T-helper 9 cell (primary cell): ENCODE measurements at places on chromosomes 16 and 17.
A peak's percentile ranks its signal among the peaks of the same experiment; 100 is the strongest.

DNA sequence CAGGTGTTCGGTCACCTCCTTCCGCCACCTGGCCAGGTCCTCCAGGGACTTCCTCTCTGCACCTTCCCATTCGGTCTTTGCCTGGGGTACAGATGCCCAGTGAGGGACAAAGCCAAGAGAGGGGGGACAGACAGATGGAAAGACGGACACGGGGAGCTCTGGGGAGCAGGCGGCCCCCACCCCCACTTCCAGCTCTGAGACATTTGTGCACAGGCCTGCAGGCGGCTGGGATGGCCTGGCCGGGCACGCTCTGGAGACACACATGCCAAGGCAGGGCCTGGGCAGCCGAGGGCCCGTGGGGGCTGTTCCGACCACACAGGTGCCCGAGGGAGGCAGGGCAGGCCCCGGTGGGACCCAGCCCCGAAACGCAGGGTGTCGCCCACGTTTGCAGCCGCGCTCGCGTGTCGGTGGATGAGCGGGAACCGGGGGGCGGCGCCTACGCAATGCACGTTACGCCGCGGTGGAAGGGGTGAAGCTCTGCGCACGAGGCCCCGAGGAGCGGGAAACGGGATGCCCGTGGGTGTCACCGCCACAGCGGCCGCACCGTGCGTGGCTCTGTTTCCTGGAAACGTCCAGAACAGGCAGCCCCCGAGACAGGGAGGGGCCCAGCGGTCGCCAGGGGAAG, 6.0 kb downstream of the PERCC1 start:
- no peak for DNase-seq

GRCh38 chr17:63698886-63699637, 863 bp downstream of the LIMD2 start:
- peak; percentile 77 for DNase-seq

DNA sequence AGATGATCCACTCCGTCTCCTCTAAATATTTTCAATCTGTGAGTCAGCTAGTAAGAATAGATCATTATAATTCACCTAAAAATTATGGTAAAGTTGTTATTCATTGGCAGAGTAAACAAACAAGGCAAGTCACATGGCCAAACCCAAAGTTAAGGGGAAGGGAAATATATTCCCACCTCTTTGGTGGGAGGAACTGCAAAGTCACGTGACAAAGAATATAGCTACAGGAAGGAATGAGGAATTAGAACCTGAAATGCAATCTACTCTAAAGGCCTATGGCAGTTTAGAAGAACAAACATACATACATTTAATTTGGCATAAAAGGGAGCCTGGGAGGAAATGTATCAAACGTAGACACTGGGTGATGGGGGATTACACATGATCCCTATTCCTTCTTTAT, 48.9 kb downstream of the NOG start:
- no peak for DNase-seq

DNA sequence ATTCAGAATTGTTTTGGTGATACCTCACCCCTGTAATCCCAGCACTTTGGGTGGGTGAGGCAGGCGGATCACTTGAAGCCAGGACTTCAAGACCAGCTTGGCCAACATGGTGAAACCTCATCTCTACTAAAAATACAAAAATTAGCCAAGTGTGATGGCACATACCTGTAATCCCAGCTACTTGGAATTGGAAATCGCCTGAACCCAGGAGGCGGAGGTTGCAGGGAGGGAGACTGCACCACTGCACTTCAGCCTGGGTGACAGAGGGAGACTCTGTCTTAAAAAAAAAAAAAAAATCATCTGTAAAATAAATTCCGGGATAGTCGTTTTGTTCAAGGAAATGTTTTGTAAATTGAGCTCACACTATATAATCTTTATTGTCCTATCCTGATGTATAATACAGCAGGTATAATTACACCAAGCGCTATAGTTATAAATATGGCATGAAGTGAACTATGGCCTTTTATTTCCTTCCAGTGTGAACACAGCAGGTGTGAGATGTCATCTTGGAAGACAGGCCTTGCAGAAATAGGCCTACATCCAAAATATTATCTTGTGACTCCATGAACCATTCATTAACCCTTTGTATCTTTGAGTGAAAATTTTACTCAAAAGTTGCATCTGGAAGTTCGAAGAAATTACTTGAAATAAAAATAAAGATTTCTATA, 25.4 kb downstream of the PLA2G10 start:
- no peak for DNase-seq

DNA sequence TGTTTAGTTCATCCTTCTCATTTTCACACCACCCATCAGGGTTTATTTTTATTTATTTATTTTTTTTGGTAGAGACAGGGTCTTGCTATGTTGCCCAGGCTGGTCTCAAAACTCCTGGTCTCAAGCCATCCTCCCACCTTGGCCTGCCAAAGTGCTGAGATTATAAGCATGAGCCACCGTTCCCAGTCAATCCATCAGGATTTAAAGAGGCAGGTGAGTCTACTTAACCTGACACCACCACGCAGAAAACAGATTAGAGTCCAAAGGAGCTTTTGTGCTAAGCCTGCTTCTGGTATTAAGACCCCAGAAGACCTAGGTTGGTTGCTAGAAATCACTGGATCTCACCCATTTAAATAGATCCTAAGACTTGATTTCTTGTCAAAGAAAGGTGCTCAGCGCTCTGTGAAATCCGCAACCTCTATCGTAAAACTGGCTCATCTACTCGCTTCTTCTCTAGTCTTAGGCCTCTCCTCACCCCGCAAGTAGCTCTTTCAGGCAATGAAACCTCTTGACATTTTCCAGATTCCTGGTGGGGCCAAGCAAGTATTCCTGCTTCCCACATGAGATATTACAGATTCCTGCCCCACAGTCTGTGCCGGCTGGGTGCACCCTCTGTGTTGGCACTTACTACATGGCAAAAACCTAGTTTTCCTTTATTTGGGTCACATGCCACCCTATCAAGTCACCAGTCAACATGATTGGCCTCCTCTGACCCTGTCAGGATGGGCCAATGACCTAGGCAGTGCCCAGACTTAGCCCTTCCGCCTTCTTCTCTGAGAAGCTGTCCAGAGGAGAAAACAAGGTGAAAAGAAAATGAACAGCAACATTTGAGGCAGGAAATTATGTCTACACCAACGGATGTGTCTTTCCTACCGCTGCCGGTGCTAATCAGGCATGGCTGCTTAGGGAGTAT, 9.0 kb downstream of the PITPNA start:
- DNase-seq: no peak

DNA sequence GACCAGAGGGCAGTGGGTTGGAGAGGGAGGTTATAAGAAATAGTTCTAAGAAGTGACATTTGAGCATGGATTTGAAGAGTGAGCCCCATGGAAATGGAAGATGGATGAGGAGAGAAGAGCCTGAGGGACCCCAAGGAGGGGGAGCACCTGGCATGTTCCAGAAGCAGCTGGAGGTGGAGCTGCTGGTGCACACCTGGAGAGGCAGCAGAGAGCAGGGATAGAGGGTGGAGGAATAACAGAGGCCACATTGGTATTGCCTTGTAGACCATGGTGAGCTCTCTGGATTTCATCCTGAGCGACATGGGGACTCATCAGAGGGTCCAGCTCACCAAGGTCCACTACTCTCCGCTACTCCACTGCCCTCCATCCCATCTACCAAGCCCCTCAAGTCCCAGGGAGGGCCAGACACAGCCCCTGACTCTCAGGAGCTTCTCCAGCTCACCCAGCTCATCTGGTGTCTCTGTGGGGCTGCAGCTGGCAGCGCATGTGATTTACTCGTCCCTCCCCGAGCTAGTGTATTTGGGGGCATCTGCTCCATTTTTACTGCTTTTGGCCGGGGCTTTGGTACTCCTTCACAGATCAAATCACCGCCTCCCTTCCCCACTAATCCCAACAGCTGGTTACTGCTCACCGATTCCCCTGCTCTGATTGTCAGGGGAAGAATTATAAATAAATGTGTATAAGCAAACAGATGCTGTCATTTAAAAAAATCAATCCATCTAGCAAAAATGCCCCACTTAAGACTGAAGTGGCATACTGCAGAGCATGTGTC, 22.1 kb upstream of the KDM8 start:
- no peak for DNase-seq

DNA sequence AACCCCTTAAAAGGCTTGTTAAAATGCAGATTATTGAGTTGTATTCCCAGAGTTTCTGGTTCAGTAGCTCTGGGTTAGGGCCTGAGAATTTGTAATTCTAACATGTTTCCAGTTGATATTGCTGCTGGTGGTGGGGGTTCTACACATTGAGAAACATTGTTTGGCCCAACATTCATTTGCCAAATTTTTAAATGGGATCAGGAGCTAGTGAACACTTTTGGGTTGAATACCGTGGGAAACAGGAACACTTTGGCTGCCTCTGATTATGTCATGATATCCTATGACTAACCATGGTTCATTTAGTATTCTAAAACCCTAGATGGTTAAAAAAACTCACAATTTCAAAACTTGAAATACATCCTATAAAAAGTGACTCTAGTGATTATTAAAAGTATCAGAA, 89.3 kb downstream of the RPGRIP1L start:
- DNase-seq: no peak
